ENCODE measurements at places on chromosomes 2 and 18.
A peak's percentile ranks its signal among the peaks of the same experiment; 100 is the strongest.

DNA sequence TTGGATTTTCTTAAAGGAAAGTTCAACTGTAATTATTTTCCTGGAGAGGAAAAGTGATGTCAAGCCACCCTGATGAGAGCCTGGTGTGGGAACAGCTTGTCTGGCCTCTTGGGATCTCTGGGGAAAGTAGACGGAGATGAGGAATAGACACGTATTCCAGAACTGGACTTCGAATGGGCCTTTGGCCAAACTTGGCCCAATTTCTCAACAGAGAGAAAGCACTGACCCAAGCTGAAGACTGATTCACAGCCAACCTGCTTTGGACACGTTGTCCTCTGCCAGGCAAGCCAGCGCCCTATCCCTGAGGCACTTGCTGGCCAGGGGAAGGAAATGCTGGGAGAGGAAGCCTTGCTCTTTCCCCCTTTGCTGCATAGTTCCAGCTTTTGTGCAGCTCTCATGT is 70.8 kb upstream of the CTAGE1 start:
- DNase-seq: no peak

DNA sequence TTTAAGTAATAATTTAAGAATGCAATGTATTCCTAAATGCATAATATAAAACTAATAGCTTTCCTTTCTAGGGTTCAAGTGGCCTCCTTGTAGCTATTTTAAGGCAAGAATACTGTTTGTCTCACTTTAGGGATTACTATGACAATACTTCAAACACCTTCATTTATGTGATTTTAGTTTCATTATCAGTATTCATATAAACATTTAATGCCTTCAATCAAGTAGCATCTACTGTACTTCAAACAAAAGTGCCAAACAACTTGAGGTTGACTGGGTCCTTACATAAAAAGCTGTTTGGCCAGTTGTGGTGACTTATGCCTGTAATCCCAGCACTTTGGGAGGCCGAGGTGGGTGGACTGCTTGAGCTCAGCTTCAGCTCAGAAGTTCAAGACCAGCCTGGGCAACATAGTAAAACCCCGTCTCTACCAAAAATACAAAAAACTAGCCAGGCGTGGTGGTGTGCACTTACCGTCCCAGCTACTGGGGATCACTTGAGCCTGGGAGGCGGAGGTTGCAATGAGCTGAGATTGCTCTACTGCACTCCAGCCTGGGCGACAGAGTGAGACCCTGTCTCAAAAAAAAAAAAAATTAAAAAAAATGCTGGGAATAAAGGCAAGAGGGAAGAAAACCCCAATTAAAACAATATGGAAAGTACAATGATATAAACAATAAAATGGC is 9.3 kb downstream of the MEX3C start:
- no peak for DNase-seq

DNA sequence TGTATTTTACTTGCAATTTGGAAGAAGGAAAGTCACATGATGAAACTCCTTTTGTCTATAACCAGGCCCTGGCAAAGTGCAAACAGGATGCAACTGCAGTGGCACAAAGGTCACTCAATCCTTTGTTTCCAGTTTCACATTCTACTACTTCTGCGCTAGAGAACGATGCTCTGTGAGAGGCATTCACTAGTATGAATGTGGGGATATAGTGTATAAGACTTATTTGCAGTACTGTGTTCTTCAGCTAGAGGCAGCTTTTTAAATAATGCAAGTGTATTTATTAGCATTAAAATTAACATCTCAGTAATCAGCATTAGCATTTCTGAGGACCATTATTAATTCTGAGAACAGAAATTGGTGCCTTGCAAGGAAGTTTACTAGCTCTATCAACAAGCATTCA is 68.9 kb downstream of the PRPF40A start:
- no peak for DNase-seq

- no peak for DNase-seq
Measured at GRCh38 chr2:171874963-171875362, 19.1 kb downstream of the SLC25A12 start.

GRCh38 chr2:201698588-201699226 is at the start of gene MPP4:
MPP4 (minus strand) TSS chr2:201698644; CDS start chr2:201693954, 4,690 bp downstream.
- no peak for DNase-seq

DNA sequence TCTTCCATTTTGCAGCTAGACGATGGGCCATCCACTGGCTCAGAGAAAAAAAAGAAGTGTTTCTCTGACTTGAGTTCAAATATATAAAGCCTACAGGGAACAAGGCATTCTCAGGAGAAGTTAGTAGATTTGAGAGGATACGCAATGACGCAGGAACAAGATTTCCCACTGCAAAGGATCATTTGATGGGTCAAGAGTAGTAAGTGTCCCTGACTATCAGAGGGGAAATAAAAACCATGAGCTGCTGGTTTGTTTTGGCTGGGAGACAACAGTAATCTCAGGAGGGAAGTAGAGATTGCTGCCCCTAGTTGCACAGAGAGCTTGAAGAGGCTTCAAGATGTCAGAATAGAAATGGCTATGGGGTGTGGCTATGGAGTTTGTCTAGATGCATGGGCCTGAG is 22.3 kb upstream of the MYO1B start:
- no peak for DNase-seq

DNA sequence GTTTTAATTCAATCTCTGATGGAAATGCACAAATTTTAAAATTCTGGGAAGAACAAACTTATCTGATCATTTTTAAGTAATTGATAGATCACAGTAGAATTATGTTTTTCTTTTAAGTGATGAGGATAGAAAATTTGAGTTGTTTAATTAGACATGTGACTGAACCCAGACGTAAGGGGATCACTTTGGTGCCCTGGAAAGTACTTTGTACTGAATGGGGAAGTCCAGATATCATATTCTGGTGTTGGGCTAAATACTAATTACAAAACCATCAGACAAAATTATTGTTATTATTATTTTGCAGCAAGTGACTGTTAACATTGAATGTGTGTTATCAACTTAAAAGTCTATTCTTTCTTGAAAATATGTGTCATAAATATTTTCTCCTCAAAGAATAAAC is 994.6 kb downstream of the TSN start:
- no peak for DNase-seq

DNA sequence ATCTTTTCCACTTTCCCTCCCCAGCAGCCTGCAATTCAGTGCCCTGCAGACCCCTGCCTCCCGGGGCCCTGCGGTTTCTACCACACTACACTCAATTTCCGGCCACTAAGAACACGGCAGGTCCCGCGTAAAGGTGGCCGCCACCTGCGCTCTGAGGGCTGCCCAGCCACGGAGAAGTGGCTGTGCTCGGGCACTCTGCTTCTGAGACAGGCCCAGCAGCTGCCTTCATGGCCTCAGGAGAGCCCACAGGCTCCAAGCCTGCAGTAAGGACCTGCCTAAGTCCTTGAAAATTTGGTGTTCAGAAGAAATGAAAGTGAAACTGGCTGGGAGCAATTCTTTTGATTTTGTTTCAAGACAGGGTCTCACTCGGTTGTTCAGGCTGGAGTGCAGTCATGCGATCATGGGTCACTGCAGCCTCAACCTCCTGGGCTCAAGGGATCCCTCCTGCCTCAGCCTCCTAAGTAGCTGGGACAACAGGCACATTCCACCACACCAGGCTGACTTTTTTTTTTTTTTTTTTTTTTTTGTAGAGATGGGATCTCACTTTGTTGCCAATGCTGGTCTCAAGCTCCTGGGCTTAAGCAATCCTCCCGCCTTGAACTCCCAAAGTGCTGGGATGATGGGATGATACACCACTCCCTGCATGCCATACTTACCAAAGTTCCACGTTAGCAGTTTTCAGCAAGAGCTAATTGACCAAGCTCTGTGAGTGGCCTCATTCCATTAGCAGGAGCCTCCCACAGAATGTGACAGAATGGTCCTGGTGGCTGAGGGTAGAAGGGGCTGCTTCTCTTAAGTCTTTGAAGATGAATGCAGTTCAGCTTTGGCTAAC is 14.6 kb upstream of the ALPP start:
- DNase-seq: no peak

DNA sequence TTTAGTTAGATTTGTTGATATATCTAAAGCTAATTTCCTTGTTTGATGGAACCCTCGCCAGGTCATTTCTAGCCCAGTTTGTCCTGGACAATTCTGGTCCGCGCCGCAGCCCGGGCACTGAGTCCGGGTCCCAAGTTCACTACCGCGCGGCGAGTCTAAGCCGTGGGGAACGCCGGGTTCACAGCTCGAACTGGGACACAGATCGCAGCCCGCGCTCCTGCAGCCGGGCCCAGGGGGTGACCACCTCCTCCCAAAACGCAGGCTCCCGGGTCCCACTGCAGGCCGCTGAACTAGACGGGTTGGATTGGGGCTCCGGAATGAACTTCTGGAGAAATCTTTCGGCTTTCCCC is 681 bp downstream of the ACADL start:
- DNase-seq: no peak

GRCh38 chr18:78769502-78770105 is 210.0 kb upstream of the SALL3 start:
- DNase-seq: no peak

GRCh38 chr2:150663143-150663542 is 175.7 kb upstream of the RND3 start:
- DNase-seq: peak; percentile 33

GRCh38 chr18:23648940-23649607 is 13.6 kb downstream of the ANKRD29 start:
- no peak for DNase-seq

DNA sequence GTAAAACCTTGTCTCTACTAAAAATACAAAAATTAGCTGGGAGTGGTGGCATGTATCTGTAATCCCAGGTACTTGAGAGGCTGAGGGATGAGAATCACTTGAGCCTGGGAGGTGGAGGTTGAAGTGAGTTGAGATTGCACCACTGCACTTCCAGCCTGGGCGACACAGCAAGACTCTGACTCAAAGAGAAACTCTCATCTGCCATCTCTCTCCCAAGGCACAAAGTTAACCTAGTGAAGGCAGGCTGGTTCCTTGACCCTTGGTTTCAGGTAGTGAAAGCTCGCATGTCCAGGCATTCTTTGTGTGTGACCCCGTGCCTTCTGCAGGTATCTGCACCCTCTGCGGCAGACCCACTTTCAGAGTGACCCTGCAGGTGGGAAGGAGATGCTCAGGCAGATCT is 100.0 kb downstream of the WDSUB1 start:
- no peak for DNase-seq

GRCh38 chr2:191650896-191651773 is 26.8 kb upstream of the NABP1 start:
- DNase-seq: no peak

DNA sequence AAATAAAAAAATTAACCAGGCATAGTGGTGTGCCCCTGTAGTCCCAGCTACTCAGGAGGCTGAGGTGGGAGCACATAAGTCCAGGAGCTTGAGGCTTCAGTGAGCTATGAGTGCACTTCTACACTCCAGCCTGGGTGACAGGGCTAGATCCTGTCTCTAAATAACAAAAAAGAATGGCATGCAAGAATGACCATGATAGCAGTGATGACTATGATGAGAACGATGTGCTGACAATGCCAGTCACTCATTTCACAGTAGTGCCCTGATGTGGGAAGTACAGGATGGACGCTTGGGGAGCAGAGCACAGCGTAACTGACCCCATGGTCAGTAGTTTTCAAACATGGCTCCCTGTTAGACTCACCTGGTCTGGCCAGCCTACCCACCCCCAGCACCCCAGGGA is 139.1 kb downstream of the VAPA start:
- DNase-seq: no peak

DNA sequence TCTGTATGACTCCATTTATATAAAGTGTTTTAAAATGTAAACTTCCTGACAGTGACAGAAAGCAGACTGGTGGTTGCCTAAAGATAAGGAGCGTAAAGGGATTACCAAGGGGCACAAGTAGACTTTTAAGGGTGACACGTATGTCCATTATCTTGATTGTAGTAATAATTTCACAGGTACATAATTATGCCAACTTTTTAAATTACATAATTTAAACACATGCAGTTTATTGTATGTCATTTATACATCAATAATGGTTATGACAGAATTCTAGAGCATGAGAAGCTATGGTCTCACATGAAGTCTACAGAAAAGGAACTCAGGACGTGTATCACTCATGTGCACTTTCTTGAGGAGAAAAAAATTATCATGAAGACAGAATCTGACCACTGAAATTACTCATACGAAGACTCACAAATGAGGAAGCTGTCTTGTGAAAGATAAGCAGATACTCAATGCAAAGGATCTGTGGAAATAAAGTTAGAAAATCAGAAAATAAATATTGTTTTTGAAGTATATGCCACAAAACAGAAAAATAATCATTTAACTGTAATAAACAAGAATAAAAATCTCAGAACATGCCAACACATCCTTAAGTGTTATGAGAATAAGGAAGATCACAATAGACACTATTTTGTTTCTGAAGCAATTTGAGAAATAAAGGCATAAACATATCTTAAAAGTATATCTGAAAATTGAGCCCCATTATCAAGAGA is 84.4 kb downstream of the TMEM131 start:
- DNase-seq: no peak

- no peak for DNase-seq
Measured at GRCh38 chr2:144539289-144539782, 19.4 kb upstream of the ZEB2 start.

DNA sequence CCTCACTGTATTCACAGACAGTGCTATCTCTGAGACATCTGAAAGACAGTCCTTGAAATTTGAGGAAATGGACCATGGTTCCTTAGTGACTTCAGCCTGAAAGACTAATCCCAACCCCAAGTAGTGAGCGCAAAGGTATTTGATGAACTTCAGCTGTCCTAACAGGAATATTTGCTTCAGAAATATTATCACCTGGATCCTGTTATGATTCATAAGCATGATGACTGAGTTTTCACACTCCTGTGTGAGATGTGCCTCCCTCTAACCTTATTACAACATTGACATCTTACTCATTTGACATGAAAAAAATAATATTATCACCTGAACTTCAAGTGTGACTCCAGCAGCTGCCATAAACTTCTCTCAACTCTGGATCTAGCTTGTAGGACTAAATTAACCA is 11.6 kb upstream of the MRPL19 start:
- DNase-seq: no peak

- DNase-seq: no peak
Measured at GRCh38 chr2:37904425-37904824, 20.7 kb upstream of the RMDN2 start.

GRCh38 chr2:191041418-191042161 is 27.6 kb upstream of the STAT1 start:
- peak; percentile 63 for DNase-seq

- DNase-seq: no peak
Measured at GRCh38 chr18:2102022-2102421, 469.3 kb downstream of the METTL4 start.

GRCh38 chr2:166944909-166945308 is 56.6 kb downstream of the XIRP2 start:
- DNase-seq: no peak

DNA sequence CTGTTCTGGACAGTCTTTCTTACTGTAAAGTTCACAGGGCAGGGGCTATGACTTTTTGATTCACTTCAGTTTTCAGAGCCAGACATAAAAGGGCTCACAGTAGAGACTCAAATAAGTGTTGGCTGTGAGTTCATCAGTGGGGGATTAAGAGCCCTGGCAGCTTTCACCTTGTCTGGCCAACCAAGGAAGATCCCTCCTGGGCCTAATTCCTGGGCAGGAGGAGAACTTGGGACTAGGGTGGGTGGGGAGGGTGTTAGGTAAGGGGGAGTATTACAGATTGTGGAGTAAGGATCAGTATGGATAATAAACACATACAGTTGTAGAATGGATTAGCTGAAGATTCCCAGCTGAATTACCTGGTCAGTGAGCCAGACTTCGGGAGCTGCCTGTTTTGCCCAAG is 904 bp upstream of the SFXN5 start:
- no peak for DNase-seq
